ENCODE measurements at places on chromosomes 6 and 20.

DNA sequence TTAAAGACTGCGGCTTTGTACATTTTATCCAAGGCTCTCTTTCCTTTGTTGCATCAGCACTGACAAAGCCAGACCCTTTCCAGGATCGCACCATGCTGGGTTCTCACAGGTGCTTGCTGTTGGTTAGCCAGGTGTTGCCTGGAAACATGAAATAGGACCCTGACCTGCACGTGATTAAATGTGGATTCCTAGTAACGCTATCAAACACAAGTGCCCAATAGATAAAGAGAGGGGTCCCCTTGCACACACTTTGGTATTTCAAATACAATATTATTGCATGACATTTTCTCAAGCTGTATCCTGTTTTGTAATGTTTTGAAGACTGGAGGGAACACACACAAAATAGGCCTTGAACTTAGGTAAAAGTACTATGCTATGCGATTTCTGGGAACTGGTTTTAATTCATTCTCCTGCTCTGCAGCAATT is 73.3 kb downstream of the AKAP12 start:
- no peak for DNase-seq

- DNase-seq: no peak
These were observed 134.1 kb upstream of the SALL4 start for GRCh38 chr20:51936377-51936776.

DNA sequence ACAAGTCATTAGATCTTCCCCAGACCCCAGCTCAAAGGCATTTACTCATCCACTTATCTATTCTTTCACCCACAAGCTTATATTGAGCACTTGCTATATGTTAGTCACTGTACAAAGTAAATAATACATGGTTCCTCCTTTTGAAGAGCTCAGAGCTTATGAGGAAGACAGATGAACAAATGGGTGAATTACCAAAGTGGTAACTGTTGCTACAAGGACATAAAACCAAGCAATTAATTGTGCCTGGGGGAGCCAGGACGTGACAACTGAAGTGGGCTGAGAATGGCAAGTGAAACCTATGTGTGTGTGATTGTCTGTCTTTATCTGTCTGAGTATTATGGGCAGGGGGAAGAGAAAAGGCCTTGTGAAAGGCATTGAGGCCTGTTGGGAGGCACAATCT is 45.6 kb upstream of the AKIRIN2 start:
- DNase-seq: no peak

DNA sequence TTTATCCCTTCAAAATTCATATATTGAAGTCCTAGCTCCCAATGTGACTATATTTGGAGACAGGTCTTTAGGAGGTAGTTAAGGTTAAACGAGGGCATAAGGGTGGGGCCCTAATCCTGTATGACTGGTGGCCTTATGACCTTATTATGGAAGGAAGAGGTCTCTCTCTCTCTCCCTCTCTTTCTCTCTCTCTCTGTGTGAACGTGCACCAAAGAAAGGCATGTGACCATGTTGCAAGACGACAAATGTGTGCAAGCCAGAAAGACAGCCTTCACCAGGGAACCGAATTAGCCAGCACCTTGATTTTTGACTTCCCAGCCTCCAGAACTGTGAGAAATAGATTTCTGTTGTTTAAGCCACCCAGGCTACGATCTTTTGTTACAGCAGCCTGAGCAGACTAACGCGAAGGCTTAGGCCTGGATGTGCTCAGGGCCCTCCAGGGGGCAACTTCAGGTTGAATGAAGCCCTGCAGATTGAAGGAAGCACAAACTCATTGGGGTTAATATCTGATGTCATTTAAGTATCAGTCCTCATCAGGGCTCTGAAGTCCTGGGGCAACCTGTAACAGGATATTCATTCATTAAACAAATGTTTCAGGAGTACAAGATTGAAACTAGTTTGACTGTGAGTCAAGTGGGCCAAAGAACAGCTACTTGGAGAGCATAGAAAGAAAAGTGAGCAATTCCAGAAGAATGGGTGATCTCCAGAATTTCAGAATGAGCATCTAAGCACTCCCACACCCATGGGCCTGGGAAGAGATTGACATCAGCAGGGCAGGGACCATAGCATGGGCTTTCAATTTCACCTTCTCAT is 157.4 kb upstream of the TNFAIP3 start:
- DNase-seq: no peak

All from stimulated activated CD8-positive, alpha-beta memory T cell treated with anti-CD3 and anti-CD28 coated beads, Interleukin-7, amount 100 ng/mL, for 24 hours (primary cell).